Activated T-helper 1 cell treated with Interleukin-2 at 50 U/mL for 16 hours (primary cell): ENCODE measurements at places on chromosomes 13 and 19.

DNA sequence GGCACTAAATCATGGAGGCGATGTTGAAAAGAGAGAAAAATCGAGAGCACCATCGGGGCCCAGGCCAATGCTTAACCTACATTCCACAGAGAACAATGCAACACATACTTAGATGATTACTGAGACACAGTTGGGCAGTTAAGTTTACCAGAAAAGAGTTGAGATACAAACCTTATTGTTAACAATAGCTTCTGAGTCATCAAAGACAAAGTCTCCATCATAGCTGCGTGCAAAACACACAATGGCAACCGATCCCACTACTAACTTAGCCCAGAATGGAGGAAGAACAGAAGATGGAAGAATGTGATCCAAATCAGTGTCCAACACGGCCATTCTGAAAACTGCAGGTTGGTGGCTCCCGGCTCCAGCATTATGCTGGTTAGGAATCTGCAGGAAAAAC is 6.2 kb downstream of the TMTC4 start:
- DNase-seq = no peak

DNA sequence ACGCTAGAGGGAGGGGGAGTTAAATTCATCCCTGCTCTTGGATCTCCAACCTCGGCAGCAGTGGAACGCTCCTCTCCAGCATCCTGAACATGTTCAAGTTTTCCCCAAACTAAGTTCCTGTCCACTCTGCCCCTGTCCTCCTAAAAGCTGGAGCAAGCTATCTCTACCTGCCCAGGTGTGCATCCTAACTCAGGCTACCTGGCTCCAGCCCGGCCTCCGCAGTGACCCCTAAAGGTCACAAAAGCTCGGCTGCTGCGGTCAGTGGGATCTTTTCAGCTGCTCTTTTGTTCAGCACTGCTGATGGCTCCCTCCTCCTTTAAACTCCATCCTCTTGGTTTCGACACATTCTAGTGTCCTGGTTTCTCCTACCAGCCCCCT is 1.4 kb downstream of the DCUN1D2 start:
- no peak for DNase-seq

DNA sequence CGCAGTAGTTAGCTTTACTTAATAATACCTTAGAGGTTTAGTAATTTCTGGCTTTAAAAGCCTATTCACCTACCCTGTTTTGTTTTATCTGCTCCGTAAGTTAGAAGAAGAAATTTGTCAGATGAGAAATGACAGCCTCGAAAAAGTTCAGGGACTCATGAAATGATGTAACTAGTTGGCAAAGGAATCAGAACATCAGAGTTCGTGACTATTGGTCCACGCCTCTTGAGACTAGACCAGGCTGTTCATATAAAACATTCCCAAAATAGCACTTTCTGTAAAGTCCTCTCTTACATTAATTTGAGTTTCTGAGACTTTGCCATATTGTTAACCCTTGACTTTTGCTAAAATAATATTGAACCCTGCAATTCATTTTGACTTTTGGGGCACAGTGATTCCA is 92.0 kb downstream of the HS6ST3 start:
- no peak for DNase-seq

DNA sequence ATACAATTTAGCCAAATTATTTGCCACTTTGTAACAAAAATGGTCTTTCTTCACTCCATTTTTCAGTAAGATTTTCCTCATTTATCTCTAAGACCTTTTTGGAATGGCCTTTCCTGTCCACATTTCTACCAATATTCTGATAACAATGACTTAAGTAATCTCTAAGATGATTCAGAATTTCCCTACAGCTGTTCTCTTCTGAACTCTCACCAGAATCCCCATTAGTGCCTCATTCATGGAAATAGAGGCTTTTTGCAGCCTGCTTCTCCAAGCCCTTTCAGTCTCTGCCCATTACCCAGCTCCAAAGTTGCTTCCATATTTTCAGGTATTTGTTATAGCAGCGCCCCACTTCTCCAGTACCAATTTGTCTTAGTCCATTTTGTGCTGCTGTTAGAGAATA is 867.0 kb downstream of the GPC5 start:
- no peak for DNase-seq

- no peak for DNase-seq
These were observed 7.8 kb upstream of the VSTM2B start for GRCh38 chr19:29517946-29518345.

GRCh38 chr19:23393121-23393520 is 2.1 kb downstream of the ZNF91 start:
- DNase-seq = no peak

- no peak for DNase-seq
These were observed 13.2 kb upstream of the UQCR11 start for GRCh38 chr19:1618157-1619093.

DNA sequence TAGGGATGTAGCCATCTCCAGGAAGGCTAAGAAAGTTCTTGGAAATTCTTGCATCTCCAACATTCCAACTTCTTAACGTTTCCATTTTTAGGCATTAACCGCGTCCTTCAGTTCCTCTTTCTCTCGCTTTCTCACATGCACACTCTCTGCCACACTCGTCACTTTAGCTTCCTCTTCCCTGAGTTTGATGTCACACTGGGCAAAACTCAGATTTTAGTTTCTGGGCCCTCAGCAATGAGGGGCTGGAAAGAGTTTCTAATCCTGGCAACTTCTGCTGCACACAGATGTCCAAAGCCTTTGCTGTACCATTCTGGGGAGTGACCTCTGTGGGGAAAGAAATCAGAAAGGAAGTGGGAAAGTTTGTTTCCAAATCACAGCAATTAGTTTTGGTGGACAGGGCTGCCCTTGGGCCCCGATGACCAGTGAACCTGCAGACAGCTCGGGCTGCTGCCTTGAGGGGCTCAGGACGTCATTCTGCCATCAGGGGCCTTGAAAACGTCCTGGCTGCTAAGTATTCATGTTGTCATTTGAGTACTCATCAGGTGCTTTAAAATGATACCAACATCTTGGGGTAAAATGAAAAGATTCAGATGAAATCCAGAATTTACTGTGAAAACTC is 89.3 kb downstream of the KL start:
- DNase-seq = no peak
